Left hindlimb (tissue), 1 donor: ENCODE measurements at places on chromosomes 5 and 9.

DNA sequence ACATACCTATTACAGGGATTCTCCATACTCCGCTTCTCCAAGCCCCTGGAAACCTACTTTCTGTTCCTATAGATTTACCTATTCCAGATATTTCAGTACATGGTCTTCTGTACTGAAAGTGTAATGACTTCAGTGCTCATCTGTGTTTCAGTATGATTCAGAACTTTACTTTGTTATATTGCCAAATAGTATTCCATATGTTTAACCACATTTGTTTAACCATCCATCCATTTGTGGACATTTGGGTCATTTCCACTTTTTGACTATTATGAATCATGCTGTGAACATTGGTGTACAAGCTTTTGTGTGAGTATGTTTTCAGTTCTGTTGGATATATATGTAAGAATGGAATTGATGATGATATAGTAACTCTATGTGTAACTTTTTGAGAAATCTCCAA, 188.9 kb downstream of the PDZD2 start:
- no peak for DNase-seq

DNA sequence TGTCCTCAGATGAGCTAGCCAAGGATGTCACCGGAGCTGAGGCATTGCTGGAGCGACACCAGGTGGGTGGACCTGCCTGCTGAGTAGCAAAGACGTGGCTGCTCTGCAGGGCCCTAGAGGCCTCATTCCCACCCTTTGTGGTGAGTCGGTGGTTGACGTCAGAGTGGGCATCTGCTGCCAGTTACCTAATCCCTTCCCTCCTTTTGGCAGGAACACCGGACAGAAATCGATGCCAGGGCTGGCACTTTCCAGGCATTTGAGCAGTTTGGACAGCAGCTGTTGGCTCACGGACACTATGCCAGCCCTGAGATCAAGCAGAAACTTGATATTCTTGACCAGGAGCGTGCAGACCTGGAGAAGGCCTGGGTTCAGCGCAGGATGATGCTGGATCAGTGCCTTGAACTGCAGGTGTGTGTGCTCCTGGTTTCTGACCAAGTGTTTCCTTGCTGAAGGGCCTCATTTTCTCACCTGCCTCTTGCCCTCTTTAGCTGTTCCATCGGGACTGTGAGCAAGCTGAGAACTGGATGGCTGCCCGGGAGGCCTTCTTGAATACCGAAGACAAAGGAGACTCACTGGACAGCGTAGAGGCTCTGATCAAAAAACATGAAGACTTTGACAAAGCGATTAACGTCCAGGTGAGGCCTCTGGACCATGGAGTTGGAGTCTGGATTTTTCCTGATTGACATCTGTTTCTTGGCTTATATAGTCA, 48.9 kb downstream of the DYNC2I2 start:
- peak; percentile 80 for DNase-seq

DNA sequence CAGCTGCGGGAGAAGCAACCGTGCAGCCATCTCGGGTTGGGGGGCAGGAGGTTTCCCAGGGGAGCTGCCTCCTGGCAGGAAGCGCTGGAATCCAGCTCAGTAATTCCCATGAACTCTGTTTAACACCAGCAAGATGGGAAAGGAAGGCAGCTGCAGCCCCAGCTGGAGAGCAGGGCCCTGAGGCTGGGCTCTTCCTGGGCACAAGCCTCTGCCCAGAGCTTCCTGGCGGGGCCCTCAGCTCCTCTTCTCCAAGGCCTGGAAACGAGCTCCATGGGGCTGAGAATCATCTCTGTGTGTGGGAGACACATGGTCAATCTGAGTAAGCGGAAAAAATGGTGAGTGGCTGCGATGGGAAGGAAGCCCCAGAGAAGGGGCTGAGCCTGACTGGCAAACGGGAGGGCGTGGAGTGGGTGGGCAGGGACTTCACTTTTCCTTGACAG, 6.3 kb downstream of the MRPL36 start:
- peak; percentile 66 for DNase-seq

DNA sequence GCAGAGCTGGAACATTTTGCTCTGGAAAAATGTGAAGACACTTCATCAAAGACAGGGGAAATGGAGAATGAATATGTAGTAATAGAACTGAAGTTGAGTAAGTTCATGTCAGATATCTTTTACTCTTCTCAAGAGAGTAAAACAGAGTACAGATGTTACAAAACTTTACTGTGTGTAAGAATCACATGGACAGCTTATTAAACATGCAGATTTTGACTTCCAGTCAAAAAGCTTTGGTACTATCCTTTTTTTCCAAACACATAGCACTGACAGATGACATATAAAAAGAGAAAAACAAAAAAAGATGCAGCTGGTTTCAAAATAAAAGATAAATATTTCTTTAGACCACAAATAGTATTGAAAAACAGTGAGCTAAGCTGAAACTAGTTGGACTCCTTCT, 115.4 kb downstream of the FBN2 start:
- no peak for DNase-seq

GRCh38 chr9:132163457-132163875, 1.6 kb downstream of the NTNG2 start:
- no peak for DNase-seq

DNA sequence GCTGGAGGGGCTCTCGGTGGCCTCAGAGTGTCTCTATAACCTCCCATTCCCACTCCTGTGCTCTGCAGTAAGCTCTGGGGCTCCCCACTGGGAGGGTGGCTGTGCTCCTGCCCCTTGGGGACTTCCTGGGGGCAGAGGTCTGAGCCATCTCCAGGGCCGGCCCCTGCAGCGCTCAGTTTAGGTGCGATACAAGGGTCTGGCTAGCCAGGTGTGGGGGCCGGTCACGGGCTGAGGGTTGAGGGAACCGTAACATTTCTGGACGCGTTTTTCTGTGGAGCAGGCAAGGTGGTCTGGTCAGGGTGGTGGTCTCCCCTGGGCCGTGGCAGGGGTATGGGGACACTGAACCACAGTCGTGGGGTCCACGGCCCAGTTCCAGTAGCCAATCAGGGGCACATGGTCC, 38.0 kb upstream of the SLC6A19 start:
- no peak for DNase-seq

GRCh38 chr5:146410272-146410671, 36.9 kb upstream of the TCERG1 start:
- DNase-seq = no peak

GRCh38 chr9:3343671-3344070, 182.1 kb downstream of the RFX3 start:
- no peak for DNase-seq

DNA sequence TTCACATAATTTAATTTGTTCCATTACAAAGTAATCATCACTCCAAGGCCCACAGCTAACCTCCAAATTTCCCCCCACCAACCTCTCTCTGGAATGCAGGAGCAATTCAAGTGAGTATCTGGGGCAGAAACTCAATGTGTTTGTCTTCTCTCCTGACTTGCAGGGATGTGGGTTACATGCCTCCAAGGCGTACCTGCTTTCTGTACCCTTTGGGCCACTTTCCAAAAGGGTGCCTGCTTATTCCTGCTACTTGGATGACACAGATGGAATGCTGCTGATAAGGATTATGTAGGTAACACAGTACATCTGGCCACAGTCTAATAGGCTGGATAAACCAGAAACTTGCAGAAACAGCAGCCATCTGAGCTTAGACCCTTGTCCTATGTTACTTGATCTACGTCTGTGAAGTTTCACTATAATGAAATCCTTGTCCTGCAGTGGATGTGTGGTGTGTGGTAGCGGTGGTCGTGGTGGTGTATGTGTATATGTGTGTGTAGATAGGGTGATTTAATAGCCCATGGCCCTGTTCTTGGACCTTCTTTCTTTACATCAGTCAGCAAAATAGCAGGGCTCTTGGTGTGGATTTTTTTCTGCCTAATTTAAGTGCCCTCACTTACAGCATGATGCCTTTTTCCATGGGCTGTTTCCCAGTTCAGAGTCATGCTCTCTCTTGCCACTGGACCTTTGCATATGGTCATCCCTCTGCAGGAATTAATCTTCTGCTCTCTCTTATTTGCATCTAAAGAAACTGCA, 175.9 kb downstream of the ZDHHC21 start:
- DNase-seq = no peak

DNA sequence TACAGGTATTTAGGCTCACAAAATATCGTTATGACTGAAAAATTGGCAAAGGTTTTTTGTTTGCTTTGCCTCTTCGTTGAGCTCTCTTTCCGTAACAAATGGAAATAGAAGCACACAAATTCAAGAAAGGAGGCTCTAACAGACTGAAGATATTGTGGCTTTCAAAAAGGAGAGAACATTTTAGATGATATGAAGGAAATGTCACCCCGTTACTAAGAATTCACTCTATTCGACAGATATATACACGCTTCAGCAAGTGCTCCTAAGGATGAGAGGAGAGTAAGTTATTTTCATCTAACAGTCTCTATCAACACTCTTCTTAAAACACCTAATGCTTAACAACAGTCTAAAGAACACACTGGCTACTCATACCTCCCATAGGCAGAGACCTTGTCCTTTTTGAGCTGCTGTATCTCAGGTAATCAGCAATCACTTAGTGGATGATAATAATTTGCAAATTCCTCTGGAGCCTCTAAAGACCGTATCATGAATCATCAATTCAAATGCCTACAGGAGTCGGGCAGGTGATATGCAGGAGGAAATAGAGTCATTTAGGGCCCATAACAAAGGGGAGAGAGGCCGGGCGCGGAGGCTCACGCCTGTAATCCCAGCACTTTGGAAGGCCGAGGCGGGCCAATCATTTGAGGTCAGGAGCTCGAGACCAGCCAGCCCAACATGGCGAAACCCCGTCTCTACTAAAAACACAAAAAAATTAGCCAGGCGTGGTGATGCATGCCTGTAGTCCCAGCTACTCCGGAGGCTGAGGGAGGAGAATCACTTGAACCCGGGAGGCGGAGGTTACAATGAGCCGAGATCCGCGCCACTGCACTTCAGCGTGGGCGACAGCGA, 1.4 kb upstream of the HSDL2 start:
- DNase-seq = no peak

DNA sequence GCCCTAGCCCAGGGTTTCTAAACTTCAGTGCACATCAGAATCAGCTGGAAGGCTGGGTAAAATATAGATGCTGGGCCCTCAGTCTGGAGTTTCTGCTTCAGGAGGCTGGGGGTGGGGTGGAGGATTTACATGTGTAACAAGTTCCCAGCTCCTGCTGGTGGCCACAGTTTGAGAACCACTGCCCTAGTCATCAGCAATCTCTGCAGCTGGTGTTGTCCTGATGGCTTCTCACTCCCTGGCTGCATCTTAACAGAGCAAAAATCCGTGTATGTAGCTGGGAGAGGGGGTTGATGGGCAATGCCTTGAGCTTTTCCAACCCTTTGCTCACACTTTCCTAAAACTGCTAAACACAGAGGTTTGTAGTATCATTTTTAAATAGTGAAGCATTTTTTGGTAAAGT, 186.0 kb upstream of the KLF9 start:
- no peak for DNase-seq

DNA sequence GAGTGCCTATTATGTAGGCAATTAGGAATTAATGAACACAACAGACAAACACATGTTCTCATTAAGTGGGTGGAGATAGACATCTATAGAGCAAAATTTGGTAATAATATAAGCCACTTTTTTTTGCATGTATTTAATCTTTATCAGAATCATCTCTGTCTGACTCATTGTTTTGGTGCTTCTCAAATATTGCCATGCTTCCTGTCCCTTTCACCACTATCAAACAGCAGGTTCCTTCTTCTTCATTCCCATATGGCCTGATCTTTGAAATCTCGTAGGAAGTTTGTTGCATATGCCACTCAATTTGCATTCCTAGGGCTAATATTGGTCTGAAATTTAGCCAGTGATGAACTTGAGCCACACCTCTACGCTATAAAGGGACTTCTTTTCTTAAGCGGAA, 128.9 kb upstream of the SPEF2 start:
- no peak for DNase-seq

DNA sequence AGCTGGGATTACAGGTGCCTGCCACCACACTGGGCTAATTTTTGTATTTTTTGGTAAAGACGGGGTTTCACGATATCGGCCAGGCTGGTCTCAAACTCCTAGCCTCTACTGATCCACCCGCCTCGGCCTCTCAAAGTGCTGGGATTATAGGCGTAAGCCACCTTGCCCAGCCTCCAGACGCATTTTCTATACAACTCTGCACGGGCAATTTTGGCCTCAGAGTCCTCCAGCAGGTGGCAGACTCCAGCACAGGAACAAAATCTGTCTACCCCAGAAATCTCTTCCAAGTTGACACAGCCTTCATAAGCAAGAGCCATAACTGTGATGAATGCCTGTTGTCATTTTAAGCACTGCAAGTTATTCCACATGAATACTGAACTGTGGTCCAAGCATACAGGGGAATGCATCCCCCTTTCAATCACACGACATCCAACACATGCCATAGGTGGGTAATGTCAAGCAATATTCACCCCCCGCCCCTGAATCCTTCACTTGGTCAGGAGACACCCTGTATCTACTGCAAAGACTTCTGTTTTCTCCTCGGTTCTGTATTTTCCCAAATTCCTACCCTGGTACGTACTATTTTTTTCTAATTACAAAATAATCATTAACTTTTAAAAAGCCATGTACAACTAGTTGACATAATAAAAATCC, 50.8 kb downstream of the ALDH7A1 start:
- DNase-seq = no peak

- DNase-seq = peak; percentile 8
Measured at GRCh38 chr5:78530342-78531096, 118.1 kb downstream of the LHFPL2 start.

DNA sequence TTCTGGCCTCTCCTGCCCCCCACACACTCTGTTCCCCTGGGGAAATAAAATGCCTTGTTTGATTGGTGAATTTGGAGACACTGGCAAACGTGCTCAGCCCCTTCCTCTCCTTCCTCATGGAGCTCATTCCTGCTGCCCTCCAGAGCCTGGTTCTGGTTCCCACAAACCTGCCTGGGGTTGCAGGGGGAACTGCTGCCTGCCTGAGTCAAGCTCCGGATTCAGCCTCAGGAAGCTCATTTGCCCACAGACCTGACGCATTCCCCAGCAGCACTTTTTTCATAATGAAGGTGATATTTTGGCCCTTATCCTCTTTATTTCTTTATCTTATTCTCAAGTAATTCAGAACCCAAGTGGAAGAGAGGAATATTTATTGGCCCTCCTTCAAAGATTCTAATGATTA, 140.5 kb downstream of the TTLL11 start:
- no peak for DNase-seq

- DNase-seq = no peak
Measured at GRCh38 chr5:76986825-76987526, 34.1 kb downstream of the CRHBP start.

DNA sequence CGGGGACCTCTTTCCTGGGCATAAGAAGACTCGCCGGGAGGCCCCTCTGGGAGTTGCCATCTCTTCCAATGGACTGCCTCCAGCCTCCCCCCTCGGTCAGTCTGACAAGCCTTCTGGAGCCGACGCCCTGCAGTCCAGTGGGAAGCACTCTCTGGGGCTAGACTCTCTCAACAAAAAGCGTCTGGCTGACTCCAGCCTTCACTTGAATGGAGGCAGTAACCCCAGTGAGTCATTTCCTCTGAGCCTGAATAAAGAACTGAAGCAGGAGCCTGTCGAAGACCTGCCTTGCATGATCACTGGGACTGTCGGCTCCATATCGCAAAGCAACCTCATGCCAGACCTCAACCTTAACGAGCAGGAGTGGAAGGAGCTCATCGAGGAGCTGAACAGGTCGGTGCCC, 28.4 kb upstream of the LTC4S start:
- no peak for DNase-seq
